ENCODE measurements at places on chromosomes 3 and 15. TPM values are rescaled to one million over a fixed set of nuclear protein-coding genes. Genes with fewer than 3 reads are reported as not detected.

Gene GRK7
- 0.13 TPM for polyA plus RNA-seq

- no peak for DNase-seq
These were observed 104.5 kb downstream of the RARB start for GRCh38 chr3:25532431-25533162.

DNA sequence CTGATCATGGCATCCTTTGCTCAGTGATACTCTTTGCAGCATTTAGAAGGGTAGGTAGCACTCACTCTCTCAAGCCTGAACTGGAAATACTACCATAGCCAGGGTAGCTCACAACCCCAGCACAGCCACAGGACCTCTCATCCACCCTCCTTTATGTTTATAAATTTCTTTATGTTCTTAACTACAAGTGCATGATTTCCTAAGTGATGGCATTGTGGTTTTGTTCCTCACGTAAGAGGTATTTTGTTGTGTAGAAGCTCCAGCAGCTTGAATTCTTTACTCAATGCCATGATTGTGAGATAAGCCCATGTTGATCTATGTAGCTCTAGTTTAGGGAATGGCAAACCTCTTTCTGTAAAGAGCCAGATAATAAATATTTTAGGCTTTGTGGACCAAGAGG lies 7.9 kb upstream of the RTP3 start:
- no peak for DNase-seq

- DNase-seq: no peak
These were observed 40.3 kb downstream of the RPL22L1 start for GRCh38 chr3:170829546-170830272.

DNA sequence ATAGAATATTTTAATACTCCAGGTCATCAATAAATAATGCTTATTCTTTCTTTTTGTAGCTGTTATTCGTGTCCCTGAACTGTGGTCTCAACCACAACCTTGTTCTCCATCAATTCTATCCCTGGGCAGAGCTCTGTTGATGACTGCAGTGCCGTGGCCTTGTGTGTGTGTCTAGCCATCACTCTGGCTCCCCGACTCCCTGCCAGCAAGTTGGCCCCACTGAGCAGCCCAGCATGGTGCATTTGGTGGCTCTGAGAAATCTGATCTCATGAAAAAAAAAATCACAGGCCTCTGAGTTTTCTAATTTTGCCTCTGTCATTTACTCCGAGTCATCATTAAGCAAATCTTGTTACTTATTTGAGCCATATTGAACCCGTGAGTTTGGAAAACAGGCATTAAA lies 164.7 kb downstream of the GOLGA6L6 start:
- no peak for DNase-seq

GRCh38 chr3:75272691-75273090 lies 391.4 kb upstream of the FRG2C start:
- no peak for DNase-seq

- no peak for DNase-seq
These were observed 22.4 kb upstream of the MEIS2 start for GRCh38 chr15:37122703-37123102.

GRCh38 chr3:180306691-180307090 lies 270.0 kb upstream of the PEX5L start:
- no peak for DNase-seq

- no peak for DNase-seq
These were observed 65.6 kb downstream of the ITGA11 start for GRCh38 chr15:68366314-68366713.

DNA sequence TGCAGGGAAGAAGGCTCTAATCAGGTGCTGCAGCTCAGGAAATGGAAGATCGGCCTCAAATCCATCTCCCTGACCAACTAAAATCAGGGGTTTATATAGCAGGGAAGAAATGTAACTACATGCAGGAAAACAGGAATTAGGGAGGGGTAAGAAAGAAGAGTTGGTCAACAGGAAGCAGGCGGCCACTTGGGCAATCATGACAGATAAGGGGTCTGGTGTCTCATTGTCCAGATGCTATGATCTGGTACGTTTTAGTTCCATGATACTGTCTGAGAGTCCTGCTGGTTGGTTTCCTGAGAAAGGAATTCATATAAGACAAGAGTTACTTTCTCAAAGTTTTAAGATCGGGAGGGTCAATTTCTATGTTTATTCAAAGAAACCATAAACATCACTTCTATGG lies 24.2 kb downstream of the KATNBL1 start:
- DNase-seq: no peak

DNA sequence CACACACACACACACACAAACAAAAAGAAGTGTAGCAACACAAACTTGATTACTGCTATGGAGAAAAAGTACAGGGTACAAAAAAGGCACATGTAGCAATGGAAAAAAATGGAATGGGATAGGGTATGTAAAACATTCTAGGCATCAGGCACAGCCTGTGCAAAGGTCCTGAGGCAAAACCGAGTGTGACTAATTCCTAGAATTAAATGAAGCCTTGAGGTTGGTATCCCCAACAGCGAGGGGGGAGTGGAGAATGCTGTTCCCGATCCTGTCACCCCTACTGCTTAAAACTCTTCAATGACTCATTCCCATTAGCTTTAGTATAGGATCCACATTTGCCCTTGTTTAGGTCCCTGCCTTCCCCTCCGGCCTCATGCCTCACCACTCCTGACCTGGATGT lies 37.9 kb downstream of the RHCG start:
- DNase-seq: no peak

- DNase-seq: no peak
These were observed 20.9 kb downstream of the KAT2B start for GRCh38 chr3:20060974-20061685.

GRCh38 chr3:139909811-139910210 lies 25.2 kb upstream of the CLSTN2 start:
- DNase-seq: no peak
